Endothelial cell of coronary artery (primary cell): ENCODE measurements at places on chromosomes 12 and 14. TPM values are rescaled to one million over a fixed set of nuclear protein-coding genes. Genes with fewer than 3 reads are reported as not detected.

The TMEM229B gene
- under 0.01 and 0.19 TPM in 2 replicates for total RNA-seq

The PTCSC3 gene
- not detected in 2 replicates for total RNA-seq

The LGALS3 gene
- 33.7 and 44.0 TPM in 2 replicates for total RNA-seq

The ANO2 gene
- 33.1 and 41.0 TPM in 2 replicates for total RNA-seq

The ISM2 gene
- under 0.01 and 0.09 TPM in 2 replicates for total RNA-seq

The C14orf132 gene
- 0.66 and 2.7 TPM in 2 replicates for total RNA-seq

The ADGRD1 gene
- 0.09 and 2.1 TPM in 2 replicates for total RNA-seq

The PALS1 gene
- total RNA-seq, result 21.8 and 29.3 TPM in 2 replicates

The AHNAK2 gene
- 66.2 and 78.0 TPM in 2 replicates for total RNA-seq

The METTL3 gene
- total RNA-seq, result 57.4 and 68.4 TPM in 2 replicates

The ADCY6 gene
- total RNA-seq, result 34.6 and 55.4 TPM in 2 replicates

The CD27 gene
- total RNA-seq, result 0.09 TPM in 1 of 2 replicates, not detected in the other

The OR4K15 gene
- total RNA-seq, result not detected in 2 replicates

The SYT1 gene
- total RNA-seq, result 1.7 TPM in 2 replicates

The PLEKHD1 gene
- total RNA-seq, result under 0.01 TPM in 1 of 2 replicates, not detected in the other

The TOMM20L gene
- not detected in 2 replicates for total RNA-seq

The DNAH10 gene
- under 0.01 and 0.09 TPM in 2 replicates for total RNA-seq

The FMNL3 gene
- total RNA-seq, result 70.0 and 83.1 TPM in 2 replicates

The CD163L1 gene
- 2.6 and 3.8 TPM in 2 replicates for total RNA-seq

The LMO3 gene
- total RNA-seq, result under 0.01 and 0.38 TPM in 2 replicates

The GLT1D1 gene
- not detected in 2 replicates for total RNA-seq

The NKX2-1 gene
- not detected in 2 replicates for total RNA-seq

The MIPOL1 gene
- total RNA-seq, result 17.5 and 18.2 TPM in 2 replicates

The JPH4 gene
- not detected in 2 replicates for total RNA-seq

The FAM161B gene
- total RNA-seq, result 2.2 and 3.1 TPM in 2 replicates

The NPFF gene
- total RNA-seq, result not detected in 2 replicates

The GSKIP gene
- 41.2 and 42.0 TPM in 2 replicates for total RNA-seq

The NPAS3 gene
- 0.09 TPM in 2 replicates for total RNA-seq

The ACSM4 gene
- total RNA-seq, result not detected in 2 replicates

The OR10AD1 gene
- total RNA-seq, result not detected in 2 replicates

The GLRX5 gene
- total RNA-seq, result 34.6 and 47.5 TPM in 2 replicates

The C12orf42 gene
- not detected in 2 replicates for total RNA-seq

The SELPLG gene
- 0.27 and 0.38 TPM in 2 replicates for total RNA-seq

The ANKRD33 gene
- total RNA-seq, result under 0.01 and 0.09 TPM in 2 replicates

The C12orf50 gene
- total RNA-seq, result 0.09 TPM in 1 of 2 replicates, not detected in the other

The PPFIBP1 gene
- total RNA-seq, result 90.6 and 114 TPM in 2 replicates

The ACRBP gene
- total RNA-seq, result 0.27 and 0.28 TPM in 2 replicates

The AQP2 gene
- not detected in 2 replicates for total RNA-seq

The PEX5 gene
- total RNA-seq, result 22.3 and 25.8 TPM in 2 replicates

The PTGER2 gene
- total RNA-seq, result 1.4 TPM in 1 of 2 replicates, not detected in the other

The RTN1 gene
- total RNA-seq, result 0.28 and 1.3 TPM in 2 replicates
